ENCODE measurements at places on chromosomes 16 and 17.

DNA sequence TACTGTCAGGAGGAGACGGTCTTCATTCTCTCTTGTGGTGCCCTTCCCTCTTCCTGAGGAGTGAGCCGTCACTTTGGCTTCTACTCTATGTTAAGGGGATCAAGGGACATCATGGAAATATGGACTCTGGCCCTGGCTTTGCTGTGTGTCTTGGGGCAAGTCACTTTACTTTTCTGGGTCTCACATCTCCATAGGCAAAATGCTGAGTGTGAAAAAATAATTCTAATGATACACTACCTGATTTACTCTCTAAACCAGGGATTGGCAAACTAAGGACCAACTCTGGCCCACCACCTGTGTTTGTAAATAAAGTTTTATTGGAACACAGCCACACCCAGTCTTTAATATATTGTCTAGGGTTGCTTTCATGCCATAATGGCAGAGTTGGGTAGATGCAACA is 548.7 kb upstream of the CDH5 start:
- DNase-seq: no peak

- no peak for DNase-seq
Measured at GRCh38 chr17:70636517-70637133, 467.3 kb downstream of the KCNJ2 start.

GRCh38 chr16:27273670-27274423 is 5.3 kb upstream of the NSMCE1 start:
- no peak for DNase-seq

DNA sequence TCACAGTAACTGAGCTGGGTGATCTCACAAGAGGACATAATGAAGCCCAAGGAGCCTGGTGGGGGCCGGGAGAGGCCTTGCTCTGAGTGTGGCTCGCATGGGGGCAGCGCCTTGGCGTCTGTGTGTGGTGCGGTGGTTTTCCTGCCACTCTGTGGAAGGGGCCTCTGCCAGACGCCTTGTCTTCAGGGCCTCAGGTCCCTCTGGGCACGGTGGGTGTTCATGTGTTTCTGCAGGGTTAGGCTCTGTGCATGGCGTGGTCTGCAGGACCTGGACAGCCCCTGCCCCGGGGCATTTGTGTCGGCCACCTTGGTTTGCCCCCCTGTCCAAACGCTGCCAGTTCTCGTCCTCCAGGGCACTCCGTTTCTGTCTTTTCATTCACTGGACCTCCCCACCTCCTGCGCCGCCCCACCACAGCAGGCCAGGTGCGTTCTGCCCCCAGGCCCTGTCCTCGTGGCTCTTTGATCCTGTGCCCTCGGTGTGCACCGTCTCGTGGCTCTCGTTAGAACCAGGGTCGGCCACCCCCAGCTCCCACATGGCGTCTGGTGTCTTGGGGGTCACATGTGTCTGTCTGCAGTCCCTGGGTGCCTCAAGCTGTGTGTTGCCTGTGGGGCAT is 43.7 kb upstream of the ZNF750 start:
- DNase-seq: no peak

DNA sequence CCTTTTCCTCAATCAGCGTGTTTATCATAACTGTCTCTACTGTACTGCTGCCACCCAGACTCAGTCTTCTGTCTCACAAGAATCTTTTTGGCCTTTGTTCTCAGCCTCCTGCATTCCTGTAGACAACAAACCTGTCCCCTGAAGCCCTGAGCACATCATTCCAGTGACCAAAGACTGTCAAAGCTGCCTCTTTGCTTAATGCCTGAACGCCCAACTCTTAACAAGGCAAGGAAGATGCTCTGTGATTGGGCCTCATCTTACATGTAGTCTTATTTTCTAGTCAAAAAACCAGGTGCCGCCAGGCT is 29.3 kb upstream of the AQP8 start:
- DNase-seq: no peak

- DNase-seq: no peak
Measured at GRCh38 chr16:11759163-11759834, 16.6 kb upstream of the TXNDC11 start.

DNA sequence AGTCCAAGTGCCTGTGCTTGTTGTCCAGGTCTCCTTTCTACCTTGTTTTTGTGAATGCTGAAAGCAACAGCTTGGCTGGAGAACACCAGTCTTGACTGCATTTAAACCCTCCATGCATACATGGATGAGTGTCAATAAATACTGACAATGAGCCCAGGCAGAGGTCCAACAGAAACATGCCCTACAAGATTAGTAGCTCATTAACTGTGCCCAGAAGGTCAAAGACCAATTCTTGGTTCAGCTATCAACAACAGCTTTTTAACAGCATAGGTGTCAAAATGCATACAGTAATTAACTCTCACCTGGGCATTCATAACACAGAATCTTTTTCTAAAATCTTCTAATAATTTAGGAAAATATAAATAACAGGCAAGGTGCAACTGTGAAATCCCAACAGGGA is 63.2 kb downstream of the N4BP1 start:
- DNase-seq: no peak

DNA sequence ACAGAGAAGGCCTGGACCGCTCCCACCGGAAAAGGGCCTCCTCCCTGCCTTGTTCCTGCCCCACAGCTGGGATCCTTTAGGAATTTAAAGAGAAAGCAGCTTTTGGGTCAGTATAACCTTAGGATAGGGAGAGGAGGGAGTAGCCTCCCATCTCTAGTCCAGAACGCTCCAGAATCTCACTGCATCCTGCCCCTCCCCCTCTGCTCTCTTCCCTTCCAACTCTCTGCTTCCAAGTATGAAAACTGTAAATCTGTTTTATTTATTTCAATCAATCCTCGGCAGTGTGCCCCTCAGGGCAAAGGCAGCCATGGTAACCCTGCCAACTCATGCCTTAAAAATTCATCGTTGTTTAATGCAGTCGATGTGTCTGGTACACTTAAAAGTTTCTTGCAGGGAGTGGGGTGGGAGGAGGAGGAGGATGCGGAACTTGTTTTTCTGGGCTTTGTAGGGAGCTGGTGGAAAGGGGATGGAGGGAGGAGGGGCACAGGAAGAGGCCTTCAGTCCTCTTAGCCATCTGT is 21.2 kb upstream of the MTSS2 start:
- no peak for DNase-seq

DNA sequence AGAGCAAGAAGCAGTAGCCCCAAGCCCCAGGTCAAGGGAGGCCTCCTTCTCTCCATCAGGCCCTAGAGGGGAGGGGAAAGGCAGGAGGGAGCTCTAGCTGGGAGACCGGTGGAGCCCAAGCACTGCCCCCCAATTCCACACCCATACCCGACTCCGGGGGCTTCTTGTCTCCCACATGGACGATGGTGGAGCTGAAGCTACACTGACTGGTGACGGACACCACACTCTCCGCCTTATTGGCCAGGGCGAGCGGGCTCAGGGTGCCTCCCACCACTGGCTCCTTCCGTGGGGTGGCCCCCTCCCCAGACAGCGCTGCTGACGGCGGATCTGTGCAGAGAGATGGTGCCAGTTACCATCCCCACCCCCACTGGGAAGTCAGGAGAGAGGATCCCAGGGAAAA is 6.4 kb downstream of the PER1 start:
- DNase-seq: no peak

GRCh38 chr17:49583226-49583625 is 7.6 kb downstream of the NXPH3 start:
- no peak for DNase-seq

- DNase-seq: no peak
Measured at GRCh38 chr17:82435103-82435502, 15.4 kb downstream of the CYBC1 start.

DNA sequence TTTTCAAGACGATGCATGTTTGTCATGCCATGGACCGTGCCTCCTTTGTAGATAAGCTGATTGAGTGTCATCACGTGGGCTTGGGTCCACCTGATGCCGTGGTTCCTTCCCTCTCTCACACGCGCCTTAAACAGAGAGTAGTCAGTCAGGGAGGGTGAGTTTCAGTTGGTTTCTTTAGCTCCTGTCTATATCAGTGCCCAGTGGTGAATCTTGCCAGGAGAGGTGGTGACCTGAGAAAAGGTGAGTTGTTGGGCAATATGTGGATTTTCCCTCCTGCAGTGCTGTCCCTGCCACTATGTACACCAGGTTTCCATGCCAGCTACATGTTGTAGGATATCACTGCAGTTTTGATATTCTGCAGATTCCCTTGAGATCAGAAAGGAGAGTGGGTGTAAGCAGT is 129.7 kb downstream of the LAT start:
- DNase-seq: no peak

GRCh38 chr16:81264386-81264785 is 25.9 kb downstream of the BCO1 start:
- no peak for DNase-seq

- no peak for DNase-seq
Measured at GRCh38 chr16:62974424-62974823, 938.2 kb upstream of the CDH8 start.

DNA sequence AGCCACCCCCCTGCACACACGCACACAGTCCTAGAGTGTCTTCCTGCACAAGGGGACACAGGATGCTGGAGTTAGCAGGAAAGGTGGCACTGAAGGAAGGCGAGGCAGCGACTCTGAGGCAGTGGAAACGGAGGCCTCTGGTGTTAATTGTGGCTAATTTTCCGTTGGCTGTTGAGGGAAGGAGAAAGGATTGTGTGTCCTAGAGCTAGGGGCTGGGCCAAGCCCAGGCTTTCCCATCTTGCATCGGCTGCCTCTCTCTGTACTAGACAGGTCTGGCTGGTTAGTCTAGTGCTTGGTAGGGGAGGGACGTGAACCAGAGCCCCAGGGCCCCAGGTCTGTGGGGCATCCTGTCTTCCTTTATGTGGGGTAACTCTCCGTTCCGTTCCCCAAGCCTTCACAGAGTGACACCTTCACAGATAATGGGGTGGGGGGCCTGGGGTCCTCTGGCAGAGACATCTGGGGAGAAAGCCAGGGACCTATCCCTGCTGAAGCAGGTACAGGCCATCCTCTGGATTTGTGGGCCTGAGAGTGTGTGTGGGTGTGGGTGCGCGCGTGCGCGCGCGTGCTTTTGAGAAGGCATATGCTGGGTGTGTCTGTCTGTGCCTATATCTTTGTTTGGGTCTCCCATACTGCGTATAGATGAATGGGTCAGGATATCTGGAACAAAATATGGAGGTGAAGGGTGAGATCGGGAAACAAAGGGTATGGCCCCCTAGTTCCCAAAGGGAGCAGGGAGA is at the start of gene CHD3:
TSS of gene CHD3 (plus strand) at position 606 of the 737 bp plus-strand sequence. CDS start 212 bp downstream, outside the sequence.
- peak; percentile 51 for DNase-seq

All from CD8-positive, alpha-beta memory T cell (primary cell).